Stimulated activated CD8-positive, alpha-beta memory T cell treated with anti-CD3 and anti-CD28 coated beads, Interleukin-4, amount 100 ng/mL, for 48 hours (primary cell): ENCODE measurements at places on chromosomes 7 and 10.
A peak's percentile ranks its signal among the peaks of the same experiment; 100 is the strongest.

DNA sequence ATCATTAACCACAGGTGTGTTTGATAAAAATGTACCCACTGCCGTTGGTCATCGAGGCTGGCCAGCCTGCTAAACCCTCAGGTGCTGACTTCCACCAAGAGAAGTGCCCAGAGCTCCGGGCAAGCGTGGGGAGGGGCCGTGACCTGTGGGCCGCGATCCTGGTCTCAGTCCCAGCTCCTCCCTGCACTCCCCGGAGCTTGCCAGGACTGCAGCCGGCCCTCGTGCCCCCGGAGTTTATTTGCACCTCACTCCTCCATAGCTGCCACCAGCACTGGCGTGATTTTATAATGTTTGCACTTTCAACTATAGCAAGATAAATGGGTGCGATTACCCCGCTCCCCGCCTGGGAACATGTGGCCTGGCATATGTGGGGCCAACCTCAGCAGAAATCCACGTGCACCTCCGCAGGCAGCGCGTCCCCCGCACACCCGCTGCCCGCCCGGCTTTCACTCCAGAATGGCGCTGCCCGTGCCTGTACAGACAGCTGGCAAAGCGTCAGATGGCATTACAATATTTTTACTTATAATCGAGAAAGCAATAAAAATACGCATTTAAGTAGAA lies 30.8 kb downstream of the UNCX start:
- no peak for DNase-seq

- DNase-seq = no peak
Measured at GRCh38 chr7:93047514-93048099, 70.2 kb downstream of the SAMD9 start.

- peak; percentile 36 for DNase-seq
Measured at GRCh38 chr7:39609113-39609934, 14.0 kb upstream of the RALA start.

- DNase-seq = no peak
Measured at GRCh38 chr7:130882396-130882795, 148.4 kb upstream of the KLF14 start.

- DNase-seq = no peak
Measured at GRCh38 chr10:133013463-133013862, 71.1 kb upstream of the CFAP46 start.

DNA sequence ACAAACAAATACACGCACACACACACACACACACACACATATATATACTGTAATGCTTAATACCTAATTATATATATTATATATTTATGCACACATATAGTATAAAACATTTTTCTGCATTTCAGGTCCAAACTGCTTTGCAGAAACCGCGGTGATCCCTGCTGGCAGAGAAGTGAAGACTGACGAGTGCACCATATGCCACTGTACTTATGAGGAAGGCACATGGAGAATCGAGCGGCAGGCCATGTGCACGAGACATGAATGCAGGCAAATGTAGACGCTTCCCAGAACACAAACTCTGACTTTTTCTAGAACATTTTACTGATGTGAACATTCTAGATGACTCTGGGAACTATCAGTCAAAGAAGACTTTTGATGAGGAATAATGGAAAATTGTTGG lies 138.5 kb downstream of the VWC2 start:
- DNase-seq = no peak

GRCh38 chr10:61792921-61793320 lies 108.6 kb upstream of the ARID5B start:
- no peak for DNase-seq

GRCh38 chr7:150431839-150432658 lies 18.4 kb upstream of the GIMAP8 start:
- DNase-seq = peak; percentile 17

DNA sequence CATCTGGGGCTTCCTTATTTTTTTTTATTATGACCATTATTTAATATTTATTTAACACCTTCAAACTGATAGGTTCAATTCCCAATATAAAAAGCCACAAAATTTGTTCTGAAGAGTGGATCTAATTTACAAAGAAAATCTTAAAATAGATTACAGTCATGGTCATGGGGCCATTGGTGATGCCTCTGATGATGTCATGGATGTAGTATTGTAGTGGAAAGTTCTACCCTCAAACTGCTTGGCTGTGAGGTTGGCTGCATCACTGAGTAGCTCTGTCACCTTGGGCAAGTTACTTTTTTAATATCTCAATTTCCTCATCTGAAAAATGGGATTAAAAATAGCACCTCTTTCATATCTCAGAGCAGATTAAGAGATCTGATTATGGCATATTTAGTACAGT lies 128.5 kb downstream of the DKK1 start:
- DNase-seq = no peak

GRCh38 chr7:28732071-28732869 lies 225.9 kb downstream of the TRIL start:
- no peak for DNase-seq

DNA sequence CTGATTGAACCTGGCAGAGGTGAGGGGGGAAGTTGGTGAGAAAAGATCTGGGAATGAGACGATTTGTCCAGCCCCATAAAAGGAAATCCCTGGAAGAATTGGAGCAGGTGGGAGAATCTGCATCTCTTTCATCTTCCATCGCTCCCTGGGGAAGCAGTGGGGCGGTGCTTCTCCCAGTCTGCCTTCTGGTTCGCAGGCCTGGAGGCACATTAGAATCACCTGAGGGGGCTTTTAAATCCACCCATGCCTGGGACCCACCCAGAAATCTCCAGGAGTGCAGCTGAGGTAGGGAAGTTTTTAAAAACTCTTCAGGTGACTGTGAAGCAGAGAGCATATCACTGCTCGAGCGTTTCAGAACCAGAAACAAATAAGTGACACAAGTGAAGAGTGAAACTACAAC lies 26.7 kb upstream of the SYPL1 start:
- no peak for DNase-seq

GRCh38 chr10:101223274-101224059 lies 5.8 kb downstream of the LBX1 start:
- DNase-seq = no peak
